Activated gamma-delta T cell (primary cell): ENCODE measurements at places on chromosomes 3 and 15.

GRCh38 chr3:74134831-74135230, 479.6 kb downstream of the CNTN3 start:
- DNase-seq: no peak

DNA sequence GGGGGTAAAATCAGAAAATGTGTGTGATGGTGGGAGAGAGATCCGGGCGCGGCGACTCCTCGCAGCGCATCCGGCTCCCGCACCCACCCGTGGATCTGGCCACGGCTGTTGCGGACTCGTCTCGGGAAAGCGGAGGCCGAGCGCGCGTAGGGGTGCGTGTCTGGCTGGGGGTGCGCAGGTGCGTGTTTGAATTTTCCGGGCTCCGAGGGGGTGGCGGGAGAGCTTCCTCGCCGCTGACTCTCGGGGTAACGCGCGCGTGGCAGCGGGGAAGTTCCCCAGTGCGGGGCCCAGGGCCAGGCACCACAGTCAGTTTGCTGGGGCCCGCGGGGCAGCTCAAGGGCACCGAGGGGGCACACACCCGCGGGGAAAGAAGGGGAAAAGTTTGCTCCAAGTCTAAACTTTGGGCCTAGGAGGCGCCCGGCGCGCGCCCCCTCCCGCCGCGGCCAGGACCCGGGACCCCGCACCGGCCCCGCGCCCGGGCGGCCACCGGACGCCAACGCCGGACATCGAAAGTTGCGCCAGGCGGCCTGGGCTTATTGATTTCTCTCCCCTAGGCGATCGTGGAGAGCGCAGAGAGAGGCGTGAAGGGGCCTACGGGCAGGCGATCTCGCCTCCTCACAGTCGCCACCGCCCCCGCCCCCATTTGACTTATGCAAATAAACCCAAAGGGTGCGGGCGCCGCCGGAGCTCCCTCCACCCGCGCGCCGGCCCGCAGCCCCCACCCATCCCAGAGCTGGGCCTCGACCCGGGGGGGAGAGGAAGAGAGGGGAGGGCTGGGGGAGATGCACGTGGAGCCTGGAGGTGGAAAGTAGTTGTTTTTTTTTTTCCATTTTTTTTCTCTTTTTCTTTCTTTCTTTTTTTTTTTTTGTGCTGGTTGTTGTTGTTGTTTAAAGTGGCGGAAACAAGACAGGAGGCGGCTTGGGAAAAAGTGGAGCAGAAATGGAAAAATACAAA, 639 bp downstream of the FOXP1 start:
- DNase-seq: peak; percentile 31

GRCh38 chr3:137792626-137793271, 28.6 kb downstream of the SOX14 start:
- DNase-seq: no peak

- no peak for DNase-seq
Observed at GRCh38 chr15:74317820-74318375, 49.5 kb downstream of the CYP11A1 start.

- peak; percentile 19 for DNase-seq
Observed at GRCh38 chr15:40927873-40928806, 1.0 kb upstream of the DLL4 start.
